ENCODE measurements at places on chromosomes 2 and 18.

DNA sequence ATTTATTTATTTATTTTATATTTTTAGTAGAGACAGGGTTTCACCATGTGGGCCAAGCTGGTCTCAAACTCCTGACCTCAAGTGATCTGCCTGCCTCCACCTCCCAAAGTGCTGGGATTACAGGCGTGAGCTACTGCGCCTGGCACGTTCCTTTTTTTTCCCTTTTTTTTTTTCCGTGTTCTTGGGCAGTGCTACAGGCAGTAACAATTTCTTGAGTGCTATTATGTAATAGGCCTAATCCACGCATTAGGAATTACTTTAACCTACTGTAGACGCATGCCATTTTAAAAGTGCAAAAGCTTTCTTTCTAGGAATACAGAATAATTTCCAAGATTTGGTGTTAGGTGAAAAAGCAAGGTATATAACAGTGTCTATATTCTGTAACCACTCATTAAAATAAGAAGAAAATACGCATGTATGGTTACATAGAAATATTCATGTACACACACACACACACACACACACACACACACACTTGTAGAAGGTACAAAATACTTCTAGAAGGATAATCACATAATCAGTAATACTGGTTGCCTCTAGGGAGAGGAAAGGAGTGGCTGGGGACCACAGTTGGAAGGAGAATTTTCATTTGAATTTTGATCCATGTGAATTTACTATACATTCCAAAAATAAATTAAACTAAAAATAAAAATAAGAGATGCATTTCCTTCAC is 92.3 kb downstream of the METTL8 start:
- no peak for DNase-seq

DNA sequence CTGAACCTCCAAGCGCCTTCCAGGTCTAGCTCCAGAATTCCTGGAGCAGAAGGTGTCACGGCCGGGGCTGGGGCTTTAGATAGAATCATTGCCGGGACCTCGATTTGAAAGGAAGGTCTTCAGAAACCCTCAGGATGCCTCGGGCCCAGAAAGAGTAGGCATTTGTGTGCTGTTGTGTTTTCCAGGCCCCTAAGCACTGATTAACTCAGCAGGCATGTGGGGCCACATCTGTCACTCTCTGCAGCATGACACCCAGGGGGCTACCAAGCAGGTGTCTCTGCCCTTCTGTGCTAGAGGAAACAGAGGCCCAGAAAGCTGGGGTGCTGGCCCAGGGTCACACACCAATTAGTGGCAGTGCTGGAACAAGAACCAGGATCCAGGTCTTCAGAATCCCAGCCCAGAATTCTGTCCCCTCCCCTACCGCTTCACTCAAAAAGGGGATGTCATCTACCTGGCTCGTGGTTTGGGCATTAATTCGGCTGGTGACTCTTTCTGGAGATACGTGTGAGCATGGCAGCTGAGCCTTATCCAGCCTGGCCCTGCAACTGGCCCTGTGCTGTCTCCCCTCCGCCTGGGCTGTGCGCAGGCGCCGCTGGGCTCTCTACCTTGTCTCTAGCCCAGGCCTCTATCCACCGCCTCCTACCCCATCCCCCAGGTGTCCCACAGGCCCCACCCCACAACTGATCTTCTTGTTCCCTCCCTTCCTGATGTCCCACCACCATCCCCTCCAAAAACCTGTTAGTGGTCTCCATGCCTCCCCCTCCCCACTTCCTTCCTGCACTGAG is 245.4 kb downstream of the ATAD2B start:
- DNase-seq, result no peak

- DNase-seq, result peak; percentile 59
Measured at GRCh38 chr2:240236217-240237111, 96.0 kb upstream of the OTOS start.

GRCh38 chr2:25829377-25829704 is 48.9 kb downstream of the ASXL2 start:
- no peak for DNase-seq

DNA sequence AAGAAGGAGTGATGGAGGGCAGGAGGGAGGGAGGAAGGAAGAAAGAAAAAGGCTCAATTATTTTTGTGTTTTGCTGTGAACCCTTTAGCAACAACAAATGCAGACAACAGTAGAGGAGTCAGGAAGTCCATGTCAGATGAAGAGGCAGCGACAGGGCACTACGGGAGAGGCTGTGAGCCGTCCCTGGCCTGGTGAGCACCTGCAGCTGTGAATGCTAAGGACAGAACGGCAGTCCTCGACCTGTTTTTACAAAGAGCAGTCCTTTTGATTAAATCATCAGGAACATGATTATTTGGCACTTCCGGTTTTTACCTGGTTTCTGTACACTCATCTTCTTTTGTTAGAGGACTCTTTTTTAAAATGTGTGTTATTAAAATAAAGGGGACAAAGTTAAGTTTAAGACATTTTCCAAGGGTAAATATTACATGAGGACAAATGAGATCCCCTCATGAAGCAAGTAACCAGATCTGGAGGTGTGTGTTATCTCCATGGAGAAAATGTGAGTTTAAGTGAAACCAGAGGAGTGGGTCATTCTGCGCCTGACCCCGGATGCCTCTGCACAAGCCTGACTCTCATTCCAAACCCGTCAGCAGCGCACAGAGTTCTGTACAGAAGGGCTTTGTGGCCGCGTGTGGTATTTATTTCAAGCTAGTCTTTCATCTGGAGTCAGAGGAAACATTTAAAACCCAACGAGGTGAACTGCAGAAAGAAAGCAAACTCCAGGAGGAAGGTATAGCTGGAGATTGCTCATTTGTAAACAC is 492.5 kb downstream of the SOX11 start:
- peak; percentile 80 for DNase-seq

DNA sequence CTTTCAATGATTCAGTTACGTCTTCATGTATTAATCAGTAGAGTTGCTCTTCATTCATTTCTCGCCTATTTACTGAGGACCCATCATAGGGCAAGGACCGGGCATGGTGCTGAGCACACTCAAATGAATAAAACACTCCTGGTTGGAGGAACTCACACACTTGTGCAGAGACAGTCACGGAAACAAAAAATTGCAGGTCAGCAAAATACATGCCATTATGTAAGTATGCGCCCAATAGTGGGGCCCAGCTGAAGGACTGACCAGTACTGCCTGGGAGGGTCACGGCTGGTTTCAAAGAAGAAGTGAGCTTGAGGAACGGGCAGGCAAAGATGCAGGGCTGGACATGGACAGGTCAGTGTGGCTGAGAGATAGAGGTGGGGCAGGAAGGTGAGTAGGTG is 102.9 kb downstream of the DDX1 start:
- no peak for DNase-seq

DNA sequence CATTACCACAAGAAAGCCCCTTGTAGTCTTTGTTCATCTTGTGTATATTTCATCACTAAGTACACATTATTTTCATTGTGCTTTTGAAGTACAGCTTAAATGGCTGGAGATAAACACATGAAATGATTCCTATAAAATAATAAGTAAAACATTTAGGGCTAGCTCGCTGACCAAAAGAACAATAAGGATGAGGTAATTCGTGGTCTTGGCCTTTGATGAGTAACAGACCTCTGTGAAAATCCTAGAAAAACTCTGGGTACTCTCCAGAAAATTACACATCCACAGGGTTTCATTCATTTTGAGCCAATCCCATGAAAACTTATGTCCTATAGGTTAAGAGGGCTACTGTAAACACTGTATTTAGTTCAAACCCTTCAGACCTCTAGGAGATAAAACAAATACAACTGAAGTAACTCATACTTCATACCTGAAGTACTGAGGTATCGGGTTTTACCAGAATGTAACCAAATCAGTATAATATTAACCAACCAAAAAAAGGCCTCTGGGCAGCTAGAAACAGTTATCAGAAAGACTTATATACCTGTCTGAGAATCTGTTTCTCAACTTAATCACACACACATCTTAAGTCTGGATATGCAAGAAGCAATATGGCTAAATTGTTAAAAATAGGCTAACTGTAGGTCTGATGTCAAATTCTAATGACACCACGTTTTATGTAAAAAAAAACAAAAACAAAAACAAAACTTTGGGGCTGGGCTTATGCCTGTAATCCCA is 31.0 kb downstream of the CFAP36 start:
- DNase-seq, result no peak

- no peak for DNase-seq
Measured at GRCh38 chr2:189372688-189373257, 68.5 kb upstream of the WDR75 start.

DNA sequence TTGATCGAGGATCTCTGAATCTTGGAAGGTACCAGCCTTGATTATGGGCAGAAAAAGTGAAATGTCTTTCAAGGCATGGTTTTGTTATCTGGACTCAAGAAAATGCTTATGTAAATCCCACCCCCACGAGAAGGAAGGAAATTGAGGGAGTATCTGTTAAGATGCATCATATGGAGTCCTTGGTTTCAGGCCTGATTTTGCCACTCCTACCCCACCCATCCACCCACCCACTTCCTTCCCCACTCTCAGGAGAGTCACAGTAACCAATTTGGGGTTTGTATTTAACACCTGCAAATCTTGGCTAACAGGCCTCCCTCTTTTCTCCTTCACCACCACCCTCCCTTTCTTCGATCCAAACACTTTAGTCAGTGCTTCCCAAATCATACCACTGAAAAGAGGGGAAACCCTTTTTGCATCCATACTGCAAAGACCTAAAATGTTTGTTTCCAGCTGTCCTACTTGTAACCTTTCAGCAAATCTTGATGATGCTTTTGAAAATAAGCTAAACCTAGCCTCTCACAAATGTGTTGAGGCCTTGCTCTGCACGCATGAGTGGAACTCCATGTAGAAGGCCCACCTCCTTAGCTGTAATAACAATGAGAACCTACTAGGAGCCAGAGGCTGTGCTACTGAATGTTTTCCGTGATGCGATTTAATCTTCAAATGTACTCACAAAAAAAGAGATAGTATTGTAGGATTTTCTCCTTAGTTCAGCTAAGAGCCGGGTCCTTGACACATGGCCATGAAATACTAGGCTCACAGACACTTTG is 34.8 kb downstream of the POU3F3 start:
- no peak for DNase-seq

- peak; percentile 27 for DNase-seq
Measured at GRCh38 chr2:218091746-218092145, 22.7 kb downstream of the RUFY4 start.

DNA sequence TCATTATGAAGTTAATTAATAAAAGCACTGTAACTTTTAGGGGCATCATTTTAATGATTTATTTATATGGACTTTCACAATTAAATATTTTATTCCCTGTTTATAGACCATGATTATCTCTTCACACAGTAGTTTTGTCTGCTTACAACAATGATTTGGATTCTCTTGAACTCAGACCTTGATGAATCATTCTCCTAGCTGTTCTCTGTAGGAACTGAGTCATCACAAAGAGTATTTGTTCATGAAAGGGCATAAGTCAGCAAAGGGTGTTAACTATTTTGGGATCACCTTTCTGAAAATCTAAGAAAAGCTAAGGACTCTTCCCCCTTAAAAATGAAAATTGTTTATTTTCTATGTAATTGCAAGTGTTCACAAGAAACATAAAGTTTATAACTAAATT is 461.1 kb upstream of the UBE2E3 start:
- DNase-seq, result no peak

GRCh38 chr2:221310730-221311129 is 261.4 kb downstream of the EPHA4 start:
- no peak for DNase-seq
